ENCODE measurements at places on chromosomes 16 and 17. TPM values are rescaled to one million over a fixed set of nuclear protein-coding genes. Genes with fewer than 3 reads are reported as not detected.

The CRYM gene
- total RNA-seq: not detected

The CDH11 gene
- not detected for total RNA-seq

The CHTF18 gene
- 82.2 TPM for total RNA-seq

The STH gene
- total RNA-seq: not detected

GRCh38 chr17:9986754-9987382 is 81.8 kb upstream of the RCVRN start:
- no peak overlapping the region for H3K4me3 ChIP-seq
- no peaks in the 10 kb centered on the region for H3K36me3 ChIP-seq
- no peak overlapping the region for H3K27ac ChIP-seq
- H3K27me3 ChIP-seq: no peaks in the 10 kb centered on the region

DNA sequence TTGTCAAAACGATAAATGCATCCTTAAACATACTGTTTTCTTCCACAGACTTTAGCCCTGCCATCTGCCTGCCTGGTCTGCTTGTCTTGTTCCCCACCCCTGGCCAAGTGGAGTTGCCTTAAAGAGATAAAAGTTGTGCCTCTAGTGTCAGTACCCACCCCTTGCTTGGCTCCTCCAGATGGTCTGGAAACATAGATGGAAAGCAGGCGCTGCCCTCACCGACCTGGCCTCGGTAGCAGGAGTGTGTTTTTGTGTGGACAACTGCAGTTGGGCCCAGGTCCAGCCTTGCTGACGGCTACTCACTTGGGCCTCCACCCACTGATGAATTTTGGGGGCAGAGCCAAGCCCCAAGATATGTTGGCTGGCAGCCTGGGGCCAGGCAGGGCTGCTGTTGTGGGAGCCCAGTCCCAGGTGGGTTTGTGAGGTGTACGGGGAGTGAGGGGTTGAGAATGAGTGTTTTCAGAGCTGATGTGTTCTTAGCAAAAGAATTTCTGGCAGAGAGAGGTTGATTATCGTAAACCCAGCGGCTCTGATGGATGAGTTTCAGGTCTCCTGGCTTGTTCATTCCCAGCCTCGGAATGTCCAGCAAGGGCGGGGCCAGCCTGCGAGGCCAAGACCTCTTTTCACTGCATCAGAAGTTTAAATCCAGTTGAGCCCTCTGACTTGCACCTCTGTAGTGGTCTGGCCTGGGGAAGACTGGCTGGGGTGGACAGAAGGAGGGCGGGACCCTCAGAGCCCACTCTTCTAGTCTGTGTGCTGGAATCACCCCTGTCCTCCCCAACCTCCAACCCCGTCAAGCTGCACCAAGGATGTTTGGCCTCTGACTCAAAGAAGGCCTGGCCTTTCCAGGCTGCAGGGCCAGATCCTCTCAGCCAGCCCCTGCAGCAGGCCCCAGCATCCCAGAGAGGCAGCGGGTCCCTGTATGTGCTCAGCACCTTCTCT is 179.7 kb downstream of the RAB11FIP4 start:
- no peak overlapping the region for H3K4me3 ChIP-seq
- no peak for DNase-seq
- no peaks in the 10 kb centered on the region for H3K27me3 ChIP-seq
- H3K4me1 ChIP-seq: no peaks in the 10 kb centered on the region

- no peak for DNase-seq
- peaks cover 2% of the 10 kb centered on the region for H3K4me1 ChIP-seq
- H3K4me3 ChIP-seq: no peak overlapping the region
- H3K27ac ChIP-seq: no peak overlapping the region
These were observed 18.5 kb downstream of the SEC14L5 start for GRCh38 chr16:4976611-4977145.

DNA sequence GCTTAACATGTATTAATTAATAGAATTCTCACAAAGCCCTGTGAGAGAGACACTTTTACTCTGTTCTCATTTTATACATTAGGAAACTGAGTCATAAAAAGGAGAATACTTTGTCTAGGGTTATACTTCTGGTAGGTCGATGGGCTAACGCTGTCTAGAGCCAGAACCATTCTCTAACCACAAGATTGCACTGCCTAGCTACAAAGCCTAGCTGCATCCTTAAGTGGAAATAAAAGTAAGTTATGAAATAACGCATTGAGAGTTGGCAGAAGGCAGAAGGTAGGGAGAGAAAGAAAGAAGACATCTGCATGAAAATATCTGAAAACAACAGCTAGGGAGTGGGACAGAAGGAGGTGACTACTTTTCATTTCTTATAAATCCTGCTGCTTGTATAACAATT is 33.2 kb downstream of the IRX6 start:
- no peak for DNase-seq
- H3K27ac ChIP-seq: no peak overlapping the region
- no peaks in the 10 kb centered on the region for H3K4me1 ChIP-seq

- peaks cover 9% of the 10 kb centered on the region for H3K4me1 ChIP-seq
- H3K27ac ChIP-seq: no peak overlapping the region
- peaks cover 64% of the 10 kb centered on the region for H3K27me3 ChIP-seq
- no peak overlapping the region for H3K4me3 ChIP-seq
- no peak for DNase-seq
- H3K36me3 ChIP-seq: no peaks in the 10 kb centered on the region
These were observed 906 bp upstream of the FOXL1 start for GRCh38 chr16:86577314-86577971.

DNA sequence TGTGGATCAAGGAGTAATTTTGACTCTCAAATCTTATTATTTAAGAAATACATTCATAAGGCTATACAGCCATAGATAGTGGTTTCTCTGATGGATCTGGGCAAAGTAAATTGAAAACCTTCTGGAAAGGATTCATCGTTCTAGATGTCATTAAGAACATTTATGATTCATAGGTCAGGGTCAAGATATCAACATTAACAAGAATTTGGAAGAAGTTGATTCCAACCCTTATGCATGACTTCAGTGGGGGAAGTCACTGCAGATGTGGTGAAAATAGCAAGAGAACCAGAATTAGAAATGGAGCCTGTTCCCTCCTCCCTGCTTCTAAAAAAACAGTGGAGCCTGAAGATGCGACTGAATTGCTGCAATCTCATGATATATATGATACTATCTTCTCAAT is 36.6 kb upstream of the HNF1B start:
- H3K27me3 ChIP-seq: peaks cover 24% of the 10 kb centered on the region
- no peak for DNase-seq
- H3K36me3 ChIP-seq: no peaks in the 10 kb centered on the region
- H3K27ac ChIP-seq: no peak overlapping the region
- no peak overlapping the region for H3K4me3 ChIP-seq
